ENCODE measurements at places on chromosomes 1 and 21. TPM values are rescaled to one million over a fixed set of nuclear protein-coding genes. Genes with fewer than 3 reads are reported as not detected.

Gene KRTAP12-2
- not detected for total RNA-seq

Gene ROR1
- 81.4 TPM for total RNA-seq

Gene TNFRSF4
- 0.34 TPM for total RNA-seq

Gene PDZK1
- 0.64 TPM for total RNA-seq

Gene KIF17
- total RNA-seq: 0.86 TPM

Gene NMNAT2
- total RNA-seq: 0.69 TPM

Gene FMO1
- total RNA-seq: not detected

DNA sequence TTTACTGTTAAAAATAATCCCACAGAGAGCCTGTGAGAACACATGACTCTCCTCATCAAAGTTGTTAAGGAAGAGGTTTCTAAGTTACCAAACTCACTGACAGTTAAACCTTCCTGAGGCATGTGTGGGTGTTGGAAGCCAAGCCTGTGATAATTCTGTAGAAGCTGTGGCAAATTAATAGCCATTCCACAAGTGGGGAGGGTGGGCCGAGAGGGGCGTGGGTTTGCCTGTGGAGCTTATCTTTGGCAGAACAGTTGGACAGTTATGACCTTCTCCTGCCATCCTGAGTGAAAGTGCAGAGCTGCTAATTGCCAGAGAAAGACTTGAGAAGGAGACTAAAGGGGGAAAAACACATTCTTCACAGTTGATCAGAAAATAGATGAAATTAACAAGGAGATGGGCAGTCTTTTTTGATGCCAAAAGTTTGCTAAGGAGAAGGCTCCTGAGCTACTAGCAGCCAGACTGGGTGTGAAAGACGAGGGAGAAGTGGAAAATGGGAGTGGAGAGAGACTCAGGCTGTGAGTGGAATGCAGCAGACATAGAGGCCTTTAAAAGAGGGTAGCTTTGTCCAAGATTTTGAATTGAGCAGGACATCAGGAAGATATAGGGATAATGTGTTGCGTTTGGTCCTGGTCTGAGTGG lies 1.6 kb upstream of the PLA2G2C start:
- no peak for DNase-seq

- DNase-seq: no peak
Measured at GRCh38 chr1:18408656-18409370, 71.9 kb upstream of the KLHDC7A start.

- no peak for DNase-seq
Measured at GRCh38 chr1:235710687-235711086, 61.1 kb upstream of the GNG4 start.

- DNase-seq: no peak
Measured at GRCh38 chr1:161216945-161217712, 2.0 kb downstream of the FCER1G start.

GRCh38 chr1:229645324-229645993 lies 19.4 kb downstream of the URB2 start:
- no peak for DNase-seq

DNA sequence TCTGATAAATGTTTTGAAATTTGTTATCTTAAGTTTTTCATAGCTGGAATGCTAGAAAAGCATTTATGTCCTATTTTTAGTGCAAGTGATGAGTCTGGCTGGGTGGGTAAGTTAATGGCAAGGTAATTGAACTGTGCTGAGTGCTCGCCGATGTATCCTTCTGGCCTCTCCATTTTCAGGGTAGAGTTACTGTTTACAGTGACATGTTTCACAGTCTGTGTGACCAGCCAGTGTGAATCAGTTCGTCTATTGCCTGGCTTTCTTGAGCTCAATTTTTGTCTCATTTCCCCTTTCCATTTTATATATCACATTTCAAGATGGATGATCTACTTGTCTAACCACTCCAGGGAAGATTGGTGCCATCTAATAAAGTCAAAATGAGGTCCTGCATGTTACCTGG lies 44.1 kb downstream of the ITSN1 start:
- DNase-seq: no peak

- no peak for DNase-seq
Measured at GRCh38 chr1:8497210-8497819, 179.4 kb downstream of the SLC45A1 start.

DNA sequence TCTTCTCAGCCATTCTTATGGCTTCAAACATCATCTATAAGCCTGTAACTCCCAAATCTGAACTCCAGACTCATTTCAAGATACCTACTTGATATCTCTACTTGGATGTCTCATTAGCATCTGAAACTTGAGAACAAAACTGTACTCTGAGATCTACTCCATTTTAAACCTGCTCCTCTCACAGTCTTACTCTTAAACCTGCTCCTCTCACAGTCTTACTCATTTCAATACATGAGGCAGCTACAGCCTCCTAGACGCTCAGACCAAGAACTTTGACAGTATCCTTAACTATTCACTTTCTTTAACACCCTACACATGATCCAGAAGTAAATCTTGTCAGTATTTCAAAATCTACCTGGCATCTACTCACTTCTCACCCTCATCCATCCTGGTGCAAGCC lies 54.3 kb downstream of the NBPF6 start:
- no peak for DNase-seq

DNA sequence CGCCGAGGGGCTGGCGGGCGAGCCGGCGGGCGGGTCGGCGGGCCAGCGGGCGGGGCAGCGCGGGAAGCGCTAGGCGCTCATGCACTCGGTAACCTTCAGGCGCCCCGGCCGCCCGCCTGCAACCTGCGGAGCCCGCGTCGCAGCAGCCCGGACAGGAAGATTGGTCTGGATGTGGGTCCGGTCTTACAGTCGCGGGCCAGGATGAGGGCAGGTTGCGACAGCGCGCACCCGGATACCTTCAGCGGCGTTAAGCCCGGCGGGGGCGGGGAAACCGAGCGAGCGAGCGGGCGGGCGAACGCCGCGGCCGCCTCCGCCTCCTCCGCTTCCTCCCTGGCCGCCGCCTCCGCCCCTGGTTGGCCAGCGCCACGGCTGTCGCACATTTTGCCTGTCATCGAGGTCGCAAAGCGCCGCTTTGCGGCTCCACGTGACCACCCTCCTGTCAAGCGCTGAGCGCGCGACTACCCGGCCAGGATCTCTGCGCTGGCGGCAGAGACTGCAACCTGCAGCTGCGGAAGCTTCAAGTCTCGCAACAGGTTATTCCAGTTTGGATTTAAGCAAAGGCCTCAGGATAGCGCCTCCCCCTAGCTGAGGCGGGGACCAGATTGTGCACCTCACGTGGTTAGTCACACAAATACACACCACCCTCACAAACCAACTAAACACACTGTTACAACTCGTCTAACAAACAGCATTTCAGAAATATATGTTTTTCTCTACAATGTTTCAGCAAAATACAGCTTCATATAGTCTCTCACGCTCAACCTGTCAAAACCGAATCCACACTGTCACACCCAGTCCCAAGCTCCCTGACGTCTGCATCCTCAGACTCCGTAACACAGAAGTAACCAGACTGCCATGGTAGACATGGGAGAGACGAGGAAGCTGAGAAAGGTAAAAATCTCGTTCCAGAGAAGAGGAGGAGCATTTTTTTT lies at the start of gene FAF1:
FAF1 (minus strand) TSS at position 355 of the 932 bp plus-strand sequence. CDS start 456 bp downstream, outside the sequence.
- peak; percentile 96 for DNase-seq

DNA sequence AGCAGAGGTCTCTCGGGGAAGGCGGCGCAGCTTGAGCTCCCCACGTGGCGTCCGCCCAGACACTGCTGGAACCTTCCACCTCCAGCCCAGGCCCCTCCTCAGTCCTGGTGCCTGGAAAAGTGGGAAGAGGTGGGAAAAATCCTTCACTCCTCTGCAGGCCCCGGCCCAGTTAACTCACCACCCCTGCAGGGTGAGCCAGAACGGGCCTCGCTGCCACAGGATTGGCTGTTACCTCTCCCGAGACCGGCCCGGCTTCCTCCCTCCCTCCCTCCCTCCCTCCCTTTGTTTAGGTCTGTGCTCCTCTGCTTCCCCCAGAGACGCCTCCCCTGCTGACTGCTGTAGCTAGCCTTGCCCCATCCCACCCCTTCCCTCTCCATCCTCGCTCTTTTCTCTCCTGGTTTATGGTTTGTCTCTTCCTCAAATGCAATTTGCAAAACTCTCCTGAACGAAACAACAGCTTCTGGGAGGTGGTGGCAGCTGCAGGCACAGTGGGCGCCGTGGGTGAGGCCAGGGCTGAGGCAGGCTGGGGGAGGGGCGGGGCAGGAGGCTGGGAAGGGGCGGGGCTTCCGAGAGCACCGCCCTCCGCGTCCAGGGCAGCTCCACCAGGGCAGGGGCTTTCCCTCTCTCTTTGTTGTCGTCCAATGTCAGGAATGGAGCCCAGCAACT lies 6.5 kb downstream of the CAPN9 start:
- DNase-seq: no peak

DNA sequence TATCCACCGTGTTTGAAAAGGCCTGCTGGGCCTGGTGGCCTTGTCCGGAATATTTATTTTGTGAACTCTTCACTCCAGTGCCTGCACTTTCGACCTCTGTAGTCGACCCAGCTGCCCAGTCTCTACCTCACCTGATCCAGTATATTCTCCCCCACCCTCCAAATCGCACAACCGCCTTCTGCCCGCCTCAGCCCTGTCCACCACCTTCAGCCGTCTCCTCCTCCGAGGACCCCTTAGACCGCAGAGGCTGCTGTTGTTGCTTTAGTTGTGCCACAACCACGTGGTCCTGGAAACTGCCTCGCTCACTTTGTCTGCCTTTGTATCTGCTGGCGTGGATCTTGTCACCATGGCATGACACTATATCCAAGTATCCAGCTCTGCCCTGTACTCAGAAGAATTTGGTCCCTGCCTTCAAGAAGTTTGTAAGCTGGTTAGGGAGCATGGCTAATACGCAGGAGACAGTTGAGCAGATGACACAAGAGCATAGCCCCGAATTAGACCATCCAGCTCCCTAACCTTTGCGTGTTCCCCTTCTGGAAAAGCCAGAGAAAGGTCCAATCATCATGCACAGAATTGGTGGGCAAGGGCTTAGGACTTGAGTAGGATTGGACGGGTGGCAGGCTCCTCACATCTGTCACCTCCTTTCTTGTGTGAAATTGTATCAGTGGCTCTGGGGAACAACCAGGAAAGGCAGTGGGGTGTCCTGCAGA lies 1.5 kb downstream of the PHGDH start:
- DNase-seq: peak; percentile 48

DNA sequence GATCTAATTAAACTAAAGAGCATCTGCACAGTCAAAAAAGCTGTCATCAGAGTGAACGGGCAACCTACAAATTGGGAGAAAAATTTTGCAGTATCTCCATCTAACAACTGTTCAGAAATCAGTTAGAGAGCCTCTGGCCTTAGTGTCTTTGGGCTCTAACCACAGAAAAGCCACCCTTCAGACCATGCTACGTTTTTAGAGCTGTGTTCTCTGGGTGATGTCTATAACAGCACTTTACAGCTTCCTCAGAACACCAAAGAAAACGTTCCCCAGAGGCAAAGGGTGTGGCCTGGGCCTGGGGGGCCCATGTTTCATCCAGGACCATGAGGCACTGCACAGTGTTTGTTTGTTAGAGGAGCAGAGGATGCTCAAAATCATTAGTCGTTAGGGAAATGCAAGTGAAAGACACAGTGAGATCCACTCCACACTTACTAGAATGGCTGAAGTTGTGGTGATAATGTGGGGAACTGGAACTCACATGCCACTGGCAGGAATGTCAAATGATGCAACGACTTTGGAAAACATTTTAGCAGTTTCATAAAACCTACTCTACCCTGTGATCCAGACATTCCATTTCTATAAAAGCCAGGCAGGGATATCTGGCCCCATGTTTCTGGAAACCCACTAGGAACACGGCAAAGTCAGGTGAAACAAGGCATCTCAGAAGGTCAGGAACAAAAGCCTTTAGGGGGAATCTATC lies 250.4 kb upstream of the HOOK1 start:
- DNase-seq: no peak

GRCh38 chr1:211515090-211516023 lies 23.4 kb upstream of the RD3 start:
- peak; percentile 61 for DNase-seq

- no peak for DNase-seq
Measured at GRCh38 chr21:23607782-23608431, 1999.4 kb downstream of the MRPL39 start.

DNA sequence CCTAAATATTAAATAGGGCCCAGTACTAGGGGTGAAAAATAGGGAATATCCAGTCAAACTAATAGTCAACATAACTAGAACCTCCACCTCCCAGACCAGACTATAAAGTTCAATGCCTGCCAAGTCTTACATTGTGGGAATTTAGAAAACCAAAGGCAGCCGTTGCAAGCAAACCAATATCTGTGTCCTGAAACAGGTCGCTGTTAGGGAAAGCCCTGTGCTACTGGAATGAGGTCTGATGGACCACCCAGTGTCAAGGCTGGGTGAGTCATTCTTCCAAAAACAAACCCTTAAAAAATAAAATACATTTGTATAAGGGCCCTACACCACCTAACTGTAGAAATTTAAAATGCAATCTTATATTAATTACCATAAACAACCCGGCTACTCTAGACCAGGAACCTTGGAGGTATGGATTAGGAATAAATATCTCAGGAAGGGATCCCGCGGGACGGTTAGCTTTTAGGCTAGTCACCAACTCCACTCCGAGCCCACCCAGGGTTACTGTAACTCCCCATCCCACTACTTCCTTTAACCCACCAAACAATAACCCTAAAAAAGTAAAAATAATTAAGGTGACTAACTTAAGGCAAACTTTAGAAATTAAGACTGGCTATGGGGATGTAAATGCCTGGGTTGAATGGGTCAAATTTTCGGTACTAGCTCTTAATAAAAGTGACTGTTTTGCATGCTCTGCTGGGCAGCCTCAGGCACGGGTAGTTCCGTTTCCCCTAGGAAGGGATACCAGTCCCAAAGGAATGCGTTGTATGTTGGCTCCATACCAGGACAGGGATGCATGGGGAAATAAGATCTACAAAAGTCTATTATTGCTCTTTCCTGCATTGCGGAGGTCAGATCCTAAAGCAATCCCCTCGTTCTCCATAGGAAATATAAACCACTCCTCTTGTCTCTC lies 65.4 kb upstream of the TLR5 start:
- no peak for DNase-seq

- no peak for DNase-seq
Measured at GRCh38 chr1:206693592-206693991, 8.9 kb downstream of the MAPKAPK2 start.

GRCh38 chr1:47382399-47382983 lies 33.6 kb upstream of the FOXE3 start:
- no peak for DNase-seq

- no peak for DNase-seq
Measured at GRCh38 chr21:28513428-28513827, 479.2 kb downstream of the LTN1 start.

GRCh38 chr1:210978316-210978973 lies 155.5 kb downstream of the KCNH1 start:
- DNase-seq: no peak

GRCh38 chr1:38456531-38456876 lies 403.1 kb downstream of the RRAGC start:
- DNase-seq: no peak

- peak; percentile 47 for DNase-seq
Measured at GRCh38 chr1:178093951-178094738, at the start of gene RASAL2. Gene RASAL2, plus strand, starts transcription at chr1:178094104. Its CDS starts 389 bp downstream, at chr1:178094493.

DNA sequence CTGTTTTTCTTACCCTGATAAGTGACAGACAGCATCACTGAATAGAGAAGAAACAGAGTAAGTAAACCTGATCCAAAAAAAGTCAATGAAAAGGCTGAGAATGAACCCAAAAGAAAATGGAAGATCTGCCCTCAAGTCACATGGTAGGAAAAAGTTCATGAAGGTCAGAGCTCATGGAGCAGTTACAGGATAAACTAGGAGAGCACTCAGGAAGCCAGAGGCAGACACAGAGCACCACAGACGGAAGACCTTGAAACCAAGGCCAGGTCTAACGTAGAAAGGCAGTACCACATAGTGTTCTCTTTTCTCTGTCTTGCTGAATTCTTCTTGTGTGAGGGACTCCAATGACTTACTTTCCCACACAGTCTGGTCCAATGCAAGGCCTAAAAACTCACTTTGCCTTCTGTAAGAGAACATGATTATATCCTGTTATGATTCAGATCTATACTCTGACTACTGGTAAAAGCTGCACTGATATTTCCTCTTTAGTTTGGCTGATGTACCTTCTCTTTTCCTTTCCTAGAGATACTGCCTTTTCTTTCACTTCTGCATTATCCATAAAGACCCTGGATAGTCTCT lies 40.8 kb downstream of the RTCA start:
- DNase-seq: no peak

Data from mesothelial cell of epicardium (in vitro differentiated cells).